ENCODE measurements at places on chromosomes 13 and 19.

- DNase-seq = no peak
Observed at GRCh38 chr19:40811478-40812341, 12.7 kb downstream of the EGLN2 start.

- peak; percentile 98 for DNase-seq
Observed at GRCh38 chr19:51473009-51473707, 5.2 kb upstream of the CEACAM18 start.

- DNase-seq = no peak
Observed at GRCh38 chr13:102598061-102598460, 1.3 kb downstream of the TPP2 start.

DNA sequence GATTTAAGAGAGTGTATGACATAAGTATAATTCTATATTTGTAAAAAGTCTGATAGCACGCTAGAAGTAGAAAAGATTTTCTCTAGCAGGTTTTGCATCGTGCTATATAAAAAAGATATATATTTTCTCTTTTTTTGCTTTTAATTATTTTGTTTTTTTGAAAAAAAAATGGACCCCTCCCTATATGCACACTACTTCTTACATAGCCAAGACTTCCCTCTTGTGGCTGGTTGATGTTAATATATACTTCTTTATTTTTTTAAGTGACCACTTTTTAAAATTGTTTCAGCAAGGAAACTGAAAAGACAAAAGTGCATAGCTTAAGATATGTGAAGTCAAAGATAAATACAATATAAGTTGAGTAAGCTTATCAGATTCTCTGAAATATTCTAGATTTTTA is 1202.8 kb downstream of the DIAPH3 start:
- DNase-seq = no peak

- no peak for DNase-seq
Observed at GRCh38 chr13:23159760-23160637, 20.8 kb upstream of the SGCG start.

DNA sequence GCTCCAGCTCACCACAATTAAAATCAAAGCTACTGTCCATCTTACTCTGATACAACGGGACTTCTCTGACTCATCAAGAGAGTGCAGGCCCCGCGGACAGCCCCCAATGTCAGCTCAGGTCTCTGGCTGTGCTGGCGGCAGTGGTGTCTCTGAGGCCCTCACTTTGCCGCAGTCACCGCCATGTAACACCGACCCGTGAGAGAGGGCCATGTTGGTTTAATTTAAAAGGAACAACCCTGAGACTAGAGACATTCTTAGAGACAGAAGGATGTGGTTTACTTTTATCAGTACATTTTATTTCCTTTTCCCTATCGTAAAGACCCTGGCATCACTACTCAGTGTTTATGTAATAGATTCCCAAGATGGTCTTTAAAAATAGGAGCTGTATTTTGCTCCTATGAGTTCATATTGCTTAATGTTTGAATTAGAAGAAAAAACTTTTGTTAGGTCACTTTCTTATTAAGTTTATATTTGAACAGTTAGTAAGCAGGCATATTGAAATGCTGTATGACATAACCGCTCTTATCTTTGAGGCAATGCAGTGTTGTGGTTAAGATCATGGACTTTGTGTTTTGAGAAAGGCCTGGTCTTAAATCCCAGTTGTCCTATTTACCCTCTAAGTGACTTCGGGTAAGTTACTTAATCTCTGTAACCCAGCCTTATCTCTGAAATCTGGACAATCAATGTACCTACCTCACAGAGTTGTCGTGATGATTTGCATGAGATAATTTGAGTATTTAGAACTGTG is 23.4 kb downstream of the DGKH start:
- DNase-seq = no peak

- peak; percentile 40 for DNase-seq
Observed at GRCh38 chr19:2495130-2495641, 19.3 kb downstream of the GADD45B start.

All from omental fat pad (tissue), 4 donors.